ENCODE measurements at places on chromosomes 5 and 9. TPM values are rescaled to one million over a fixed set of nuclear protein-coding genes. Genes with fewer than 3 reads are reported as not detected.

DNA sequence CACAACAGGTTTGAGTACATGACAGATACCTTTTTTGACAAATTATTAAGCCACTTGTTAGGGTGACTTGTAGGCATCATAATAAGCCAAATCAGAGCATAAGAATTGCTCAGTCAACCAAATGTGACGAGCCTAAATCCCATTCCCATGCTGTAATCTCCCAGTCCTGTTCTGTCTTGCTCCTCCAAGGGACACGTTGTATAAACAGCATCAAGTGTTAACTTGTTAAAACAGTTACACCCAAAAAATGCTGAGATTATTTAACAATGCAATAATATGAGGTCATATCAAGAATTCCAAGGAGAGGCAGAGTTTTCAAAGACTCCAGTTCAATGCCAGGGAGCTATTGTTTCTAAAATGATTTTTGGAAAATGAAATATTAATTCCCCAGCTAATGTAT is 76.2 kb downstream of the SH3TC2 start:
- no peaks in the 10 kb centered on the region for H3K4me1 ChIP-seq
- no peaks in the 10 kb centered on the region for H3K36me3 ChIP-seq
- H3K4me3 ChIP-seq = no peak overlapping the region
- no peaks in the 10 kb centered on the region for H3K27me3 ChIP-seq
- DNase-seq = no peak

DNA sequence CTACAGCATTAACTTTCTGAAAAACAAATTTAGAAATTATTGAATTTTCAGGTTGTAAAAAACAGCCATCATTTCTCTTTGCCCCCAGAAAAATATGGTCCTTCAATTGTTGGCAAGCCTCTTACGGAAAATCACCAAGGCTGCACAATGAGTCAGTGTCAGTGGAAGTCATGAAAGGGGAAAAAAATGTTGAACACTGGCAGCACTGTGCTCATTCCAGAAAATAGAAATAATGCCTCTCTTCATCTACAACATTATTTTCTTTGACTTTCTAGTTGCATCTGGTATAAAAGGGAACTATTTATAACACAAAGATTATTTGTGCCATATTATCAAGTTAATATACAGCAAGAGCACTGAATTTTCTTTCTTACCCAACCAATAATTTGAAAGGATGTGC is 26.7 kb upstream of the STK32A start:
- no peak for DNase-seq
- H3K4me1 ChIP-seq = no peaks in the 10 kb centered on the region
- H3K27ac ChIP-seq = no peak overlapping the region
- no peak overlapping the region for H3K4me3 ChIP-seq
- H3K27me3 ChIP-seq = no peaks in the 10 kb centered on the region

The RORB gene
- total RNA-seq = 4.7 TPM

- DNase-seq = no peak
- H3K4me3 ChIP-seq = peak overlapping the region; percentile 84
- peaks cover 39% of the 10 kb centered on the region for H3K36me3 ChIP-seq
- no peak overlapping the region for H3K27ac ChIP-seq
These were observed 1.1 kb downstream of the NPM1 start for GRCh38 chr5:171388816-171389168.

All from heart left ventricle (tissue), 16 donors.